Pulmonary artery endothelial cell (primary cell): ENCODE measurements at places on chromosomes 4 and X. TPM values are rescaled to one million over a fixed set of nuclear protein-coding genes. Genes with fewer than 3 reads are reported as not detected.

DNA sequence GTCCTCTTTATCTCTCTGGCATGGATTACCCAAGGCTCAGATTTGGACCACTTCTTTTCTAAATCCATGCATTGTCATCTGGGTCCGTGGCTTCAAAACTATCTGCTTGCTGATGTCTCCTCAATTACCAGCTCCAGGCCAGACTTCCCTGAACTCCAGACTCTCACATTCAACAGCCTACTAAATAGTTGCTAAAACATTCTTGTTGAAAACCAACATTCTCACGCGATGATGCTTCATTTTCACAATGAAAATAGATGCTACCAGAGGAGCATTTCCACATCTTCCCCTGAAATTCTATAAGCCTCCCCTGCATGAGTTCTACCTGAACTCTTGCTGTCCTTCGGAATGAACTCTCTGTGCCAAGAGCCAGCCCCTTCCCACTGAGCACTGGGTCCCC is 5.2 kb upstream of the TLR6 start:
- DNase-seq: no peak

DNA sequence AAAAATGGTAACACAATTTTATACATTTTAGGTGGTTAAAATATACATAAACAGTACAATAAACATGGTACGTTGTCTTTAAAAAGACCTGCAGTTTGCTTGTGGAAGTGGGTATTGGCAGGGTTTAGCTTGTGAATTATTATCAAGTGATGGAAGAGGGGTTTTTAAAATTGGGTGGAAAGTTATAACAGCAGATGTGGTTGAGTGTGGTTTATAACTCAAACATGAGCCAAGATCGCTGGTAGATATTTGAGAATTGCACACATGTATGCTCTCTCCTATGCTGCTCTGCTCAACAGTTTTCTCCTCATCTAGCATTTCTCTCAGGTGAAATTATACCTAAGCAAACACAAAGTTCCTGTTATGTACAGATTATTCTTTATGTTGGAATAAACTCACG is 14.0 kb downstream of the EPGN start:
- no peak for DNase-seq

DNA sequence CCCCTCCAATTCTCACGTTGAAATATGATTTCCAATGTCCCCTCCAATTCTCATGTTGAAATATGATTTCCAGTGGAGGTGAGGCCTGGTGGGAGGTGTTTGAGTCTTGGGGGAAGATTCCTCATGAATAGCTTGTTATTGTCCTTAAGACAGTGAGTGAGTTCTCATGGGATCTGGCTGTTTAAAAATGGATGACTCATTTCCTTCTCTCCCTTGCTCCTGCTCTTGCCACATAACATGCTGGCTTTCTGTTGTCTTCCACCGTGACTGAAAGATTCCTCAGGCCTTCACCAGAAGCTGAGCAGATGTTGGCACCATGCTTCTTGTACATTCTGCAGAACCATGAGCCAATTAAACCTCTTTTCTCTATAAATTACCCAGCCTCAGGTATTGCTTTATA is 346.8 kb upstream of the TECRL start:
- no peak for DNase-seq

GRCh38 chr4:186743261-186743660 is 19.6 kb upstream of the FAT1 start:
- DNase-seq: no peak

GRCh38 chr4:168541266-168541953 is 44.6 kb downstream of the PALLD start:
- no peak for DNase-seq

GRCh38 chrX:17606231-17606630 is 131.1 kb upstream of the SCML1 start:
- DNase-seq: no peak

- DNase-seq: no peak
Measured at GRCh38 chr4:20137176-20137575, 114.5 kb upstream of the SLIT2 start.

DNA sequence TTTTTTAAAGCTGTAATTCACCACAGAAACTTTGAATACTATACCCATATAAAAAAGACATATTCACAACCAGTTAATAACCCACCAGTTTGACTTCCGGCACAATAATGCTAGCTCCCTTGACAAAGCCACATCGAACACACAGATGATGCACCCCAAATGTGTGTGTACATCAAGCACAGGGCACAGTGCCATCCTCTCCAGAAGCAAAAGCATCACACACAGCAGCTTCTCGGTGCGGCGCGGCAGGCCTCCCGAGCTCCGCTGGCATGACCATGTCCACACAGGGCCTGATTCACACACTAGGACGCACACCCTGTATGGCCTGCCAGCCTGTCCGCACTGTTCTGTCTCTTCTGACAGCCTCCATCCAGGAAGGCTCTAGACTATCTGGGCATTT is 88.0 kb downstream of the LEF1 start:
- no peak for DNase-seq

- no peak for DNase-seq
Measured at GRCh38 chrX:130555341-130555740, 153.6 kb downstream of the RBMX2 start.

GRCh38 chr4:45946699-45947098 is 177.2 kb downstream of the GABRG1 start:
- DNase-seq: no peak

GRCh38 chrX:103533511-103534216 is 14.4 kb upstream of the RAB40A start:
- peak; percentile 11 for DNase-seq

DNA sequence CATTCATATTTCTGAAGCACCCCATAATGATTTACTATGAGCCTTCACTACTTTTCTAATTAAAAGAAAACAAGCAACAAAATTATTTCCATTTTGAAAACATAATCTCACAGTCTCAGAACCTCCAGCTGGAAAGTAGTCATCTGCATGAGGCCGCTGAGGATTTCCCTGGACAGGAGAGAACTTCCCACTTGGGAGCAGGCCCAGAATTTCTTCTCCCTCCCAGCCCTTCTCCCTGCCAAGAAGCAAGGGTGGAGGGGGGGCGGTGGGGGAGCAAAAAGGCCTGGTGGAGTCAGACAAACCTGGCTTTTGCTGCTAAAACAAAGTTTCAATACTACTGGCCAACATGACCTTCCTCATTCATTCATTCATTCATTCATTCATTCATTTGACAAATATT is 167.3 kb downstream of the PJA1 start:
- no peak for DNase-seq

DNA sequence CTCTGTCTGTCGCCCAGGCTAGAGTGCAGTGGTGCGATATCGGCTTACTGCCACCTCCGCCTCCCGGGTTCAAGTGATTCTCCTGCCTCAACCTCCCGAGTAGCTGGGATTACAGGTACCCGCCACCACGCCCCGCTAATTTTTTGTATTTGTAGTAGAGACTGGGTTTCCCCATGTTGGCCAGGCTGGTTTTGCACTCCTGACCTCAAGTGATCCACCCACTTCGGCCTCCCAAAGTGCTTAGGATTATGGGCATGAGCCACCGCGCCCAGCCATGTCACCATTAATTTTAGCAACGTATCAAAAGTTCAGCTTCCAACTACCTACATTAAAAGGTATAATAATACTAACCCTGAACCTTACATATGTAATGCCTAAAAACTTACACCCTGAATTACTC is 940 bp upstream of the UTP3 start:
- DNase-seq: no peak

DNA sequence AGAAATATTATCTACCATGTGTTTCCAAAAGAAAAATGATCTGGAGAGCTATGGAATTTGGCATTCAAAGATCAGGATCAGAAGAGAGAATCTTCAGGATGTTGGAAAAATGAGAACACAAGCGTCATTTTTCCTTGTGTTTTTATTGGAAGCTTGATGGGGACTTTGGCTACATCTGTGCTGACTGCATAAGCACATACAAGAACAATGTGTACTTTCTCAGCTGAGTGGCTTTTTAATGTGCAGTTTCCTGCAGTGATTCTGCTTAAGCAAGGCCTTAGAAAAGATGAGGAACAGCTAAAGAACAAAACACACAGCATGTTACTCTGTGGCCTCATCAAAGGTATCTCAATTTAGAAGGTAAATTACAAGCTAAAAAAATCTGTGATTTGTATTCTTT is 1039.9 kb downstream of the GLUD2 start:
- DNase-seq: no peak

- no peak for DNase-seq
Measured at GRCh38 chrX:112664924-112665323, 14.8 kb downstream of the LHFPL1 start.

- DNase-seq: no peak
Measured at GRCh38 chr4:4386736-4387392, at the start of gene NSG1. Gene NSG1 (plus strand): TSS chr4:4387102. CDS start chr4:4387630, 528 bp downstream.

GRCh38 chrX:115214151-115214550 is 19.7 kb downstream of the LRCH2 start:
- no peak for DNase-seq

DNA sequence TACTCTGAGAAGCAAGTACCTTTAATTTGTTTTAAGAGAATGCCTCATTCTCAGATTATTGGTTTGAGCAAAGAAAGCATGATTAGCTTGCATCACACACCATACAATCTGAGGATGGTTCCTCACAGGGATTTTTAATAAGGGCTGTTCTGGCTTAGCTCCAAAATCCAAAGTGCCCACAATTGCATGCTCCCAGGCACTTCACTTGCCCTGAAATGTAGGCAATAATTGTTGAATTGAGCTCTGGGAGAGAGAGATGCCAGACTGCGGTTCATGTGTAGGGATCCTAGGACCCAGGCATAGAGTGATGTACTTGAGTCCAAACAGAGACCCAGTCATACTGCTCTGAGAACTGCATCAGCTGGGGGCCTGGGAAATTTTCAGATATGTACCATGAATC is 358.4 kb upstream of the CXorf51B start:
- DNase-seq: no peak

GRCh38 chrX:110267874-110268273 is 50.0 kb downstream of the AMMECR1 start:
- DNase-seq: no peak

- DNase-seq: no peak
Measured at GRCh38 chrX:118773782-118774181, 46.4 kb downstream of the IL13RA1 start.

DNA sequence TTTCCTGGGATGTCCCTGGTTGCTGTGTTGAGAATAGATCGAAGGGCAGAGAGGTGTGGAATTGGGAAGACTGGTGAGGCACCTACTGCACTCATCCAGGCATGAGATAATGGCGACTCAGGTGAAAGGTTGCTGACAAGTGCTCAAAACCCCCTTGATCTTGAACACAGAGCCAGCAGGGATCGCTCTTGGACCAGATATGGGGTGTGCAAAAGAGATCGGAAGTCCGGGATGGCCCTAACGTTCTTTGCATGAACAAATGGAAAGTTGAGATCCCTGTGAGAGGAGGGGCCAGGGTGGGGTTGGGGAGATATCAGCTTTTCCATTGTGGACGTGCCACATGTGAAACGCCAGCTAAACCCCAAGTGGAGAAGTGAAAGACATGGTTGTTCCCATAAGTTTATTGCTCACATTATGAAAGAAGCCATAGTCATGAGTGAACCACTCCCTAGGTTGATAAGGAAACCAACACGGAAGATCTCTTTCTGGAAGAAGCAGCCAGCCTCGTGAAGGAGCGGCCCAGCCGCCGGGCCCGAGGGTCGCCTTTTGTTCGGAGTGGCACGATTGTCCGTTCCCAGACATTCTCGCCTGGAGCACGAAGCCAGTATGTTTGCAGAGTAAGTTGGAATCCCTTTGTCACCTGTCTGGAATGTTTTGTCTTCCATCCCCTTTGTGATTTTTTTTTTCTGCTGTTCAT is 22.6 kb upstream of the CLCN4 start:
- no peak for DNase-seq

DNA sequence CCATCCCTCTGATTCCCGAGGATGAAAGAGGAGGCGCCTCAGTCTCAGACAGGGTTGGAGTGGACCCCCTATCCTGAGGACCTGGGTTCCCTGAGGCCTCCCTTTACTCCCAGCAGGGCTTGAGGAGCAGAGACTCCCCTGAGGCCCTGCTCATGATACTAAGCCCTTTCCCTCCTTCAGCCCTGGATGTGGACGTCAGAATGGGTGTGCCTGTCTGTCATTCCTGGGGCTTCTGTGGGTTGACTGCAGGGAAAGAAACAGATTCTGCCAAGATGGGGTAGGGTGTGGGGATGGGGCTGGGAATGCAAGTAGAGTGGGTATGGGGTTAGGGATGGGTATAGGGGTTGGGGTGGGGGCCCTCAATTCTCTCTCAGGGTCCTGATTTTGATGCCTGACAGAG is 21.1 kb downstream of the MAGEA10 start:
- no peak for DNase-seq

DNA sequence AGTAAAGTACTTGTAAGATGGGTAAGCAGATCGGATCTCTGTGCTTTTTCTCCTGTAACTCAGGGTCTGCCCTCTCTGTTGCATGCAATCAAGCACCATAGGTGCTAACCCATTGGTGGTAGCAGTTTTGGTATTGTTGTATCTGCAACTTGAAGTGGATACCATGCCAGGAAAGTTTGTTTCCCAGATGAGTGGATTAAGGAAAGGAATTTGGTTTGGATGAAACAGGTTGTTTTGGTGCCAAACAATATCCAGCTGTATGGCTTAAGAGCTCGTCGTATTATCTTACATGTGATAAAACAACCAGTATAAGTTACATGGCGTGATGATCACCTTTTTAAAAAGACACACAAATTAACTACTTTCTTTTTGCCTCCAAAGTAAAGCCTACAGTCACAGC is 280.9 kb upstream of the TENM3 start:
- no peak for DNase-seq

DNA sequence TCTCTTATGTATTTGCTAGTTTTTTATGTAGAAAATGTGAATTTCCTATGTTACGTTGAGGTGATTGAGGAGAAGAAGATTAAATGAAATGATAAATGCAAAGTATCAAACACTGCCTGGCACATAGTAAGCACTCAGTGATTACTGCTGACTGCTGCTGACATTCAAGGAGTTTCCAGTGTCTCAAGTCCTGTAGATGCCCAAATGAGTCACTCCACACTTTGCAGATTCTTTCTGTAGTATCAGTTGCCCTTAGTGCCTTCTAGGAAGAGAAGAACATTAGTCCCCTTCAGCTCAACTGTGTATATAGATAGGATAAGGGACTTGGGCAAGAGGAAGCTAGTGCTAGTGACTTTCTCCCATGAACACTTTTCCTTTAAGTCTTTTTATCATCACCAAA is 240.5 kb upstream of the TEX13A start:
- DNase-seq: no peak

DNA sequence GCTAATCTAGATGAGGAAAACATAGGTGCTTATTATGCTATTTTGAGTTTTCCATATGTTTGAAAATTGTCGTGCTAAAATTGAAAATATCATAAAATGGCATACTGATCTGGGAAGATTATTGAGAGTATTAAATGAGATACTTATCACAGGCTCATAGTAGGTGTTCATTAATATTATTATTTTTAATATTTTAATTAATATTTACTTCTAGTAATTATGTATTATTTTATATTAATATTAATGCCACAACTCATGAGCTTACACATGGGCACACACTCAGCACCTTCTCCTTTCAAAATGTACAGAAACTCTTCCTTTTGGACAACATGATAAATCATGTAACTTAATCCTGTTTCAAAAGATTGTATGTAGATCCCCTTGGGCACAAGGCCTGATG is 223.6 kb downstream of the RAB28 start:
- no peak for DNase-seq

MAOA gene
- 74.2 and 120 TPM in 2 replicates for total RNA-seq

GABRG1 gene
- total RNA-seq: not detected in 2 replicates

DMRTC1 gene
- not detected in 2 replicates for total RNA-seq

BOD1L1 gene
- total RNA-seq: 27.3 and 29.7 TPM in 2 replicates

CLDN2 gene
- total RNA-seq: not detected in 2 replicates

PNMA5 gene
- total RNA-seq: not detected in 2 replicates

PPEF2 gene
- not detected in 2 replicates for total RNA-seq

PDZD11 gene
- 33.9 and 37.7 TPM in 2 replicates for total RNA-seq

CT45A3 gene
- total RNA-seq: not detected in 2 replicates
